ENCODE measurements at places on chromosomes 3 and 15. TPM values are rescaled to one million over a fixed set of nuclear protein-coding genes. Genes with fewer than 3 reads are reported as not detected.

Gene CYP11A1
- 0.87 TPM for total RNA-seq

Gene GOLGA8S
- not detected for total RNA-seq

Gene ADPGK
- 67.7 TPM for total RNA-seq

Gene KIF9
- total RNA-seq = 28.4 TPM

Gene TMCO5A
- total RNA-seq = not detected

Gene CLDN1
- total RNA-seq = 0.37 TPM

DNA sequence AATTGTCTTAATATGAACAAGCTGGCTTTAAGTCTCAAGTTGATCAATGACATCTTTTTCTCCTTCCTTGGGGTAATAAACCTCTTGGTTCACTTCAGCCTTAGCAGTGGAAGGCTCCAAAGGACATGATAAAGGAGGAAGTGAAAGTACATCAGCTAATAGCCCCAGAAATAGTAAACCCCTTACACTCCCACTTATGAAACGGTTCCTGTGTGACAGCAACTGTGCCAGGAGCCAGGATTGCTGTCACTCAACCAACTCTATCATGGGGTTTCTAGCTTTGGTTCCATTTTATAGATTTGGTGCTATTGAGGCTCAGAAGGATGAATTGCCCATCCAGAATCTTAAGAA is 216.7 kb downstream of the ABHD5 start:
- no peak for DNase-seq

- no peak for DNase-seq
Observed at GRCh38 chr3:13594146-13594545, 45.2 kb downstream of the FBLN2 start.

DNA sequence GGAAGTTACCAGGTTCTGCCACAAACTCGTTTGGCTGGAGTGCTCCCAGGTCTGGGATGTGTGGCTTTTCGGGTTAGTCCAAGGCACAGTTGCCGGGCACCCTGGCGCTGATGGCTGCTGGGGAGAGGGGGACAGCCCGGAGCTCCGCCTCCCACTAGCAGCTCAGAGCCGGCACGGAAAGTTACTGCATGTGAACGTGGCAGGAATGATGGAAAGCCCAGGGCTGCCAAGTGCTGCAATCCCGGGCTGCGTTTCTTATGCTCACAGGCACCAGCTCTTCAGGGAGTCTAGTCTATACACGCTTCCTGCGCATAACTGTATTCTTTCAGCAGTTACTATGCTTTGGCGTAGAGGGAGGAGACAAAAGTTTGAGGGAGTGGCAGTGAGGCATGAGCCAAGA is 141.8 kb upstream of the ICE2 start:
- no peak for DNase-seq

- DNase-seq = no peak
Observed at GRCh38 chr15:31407851-31408250, 81.2 kb downstream of the KLF13 start.

- DNase-seq = no peak
Observed at GRCh38 chr3:41029356-41029755, 169.9 kb upstream of the CTNNB1 start.

- no peak for DNase-seq
Observed at GRCh38 chr3:12831301-12831866, 10.0 kb downstream of the RPL32 start.

DNA sequence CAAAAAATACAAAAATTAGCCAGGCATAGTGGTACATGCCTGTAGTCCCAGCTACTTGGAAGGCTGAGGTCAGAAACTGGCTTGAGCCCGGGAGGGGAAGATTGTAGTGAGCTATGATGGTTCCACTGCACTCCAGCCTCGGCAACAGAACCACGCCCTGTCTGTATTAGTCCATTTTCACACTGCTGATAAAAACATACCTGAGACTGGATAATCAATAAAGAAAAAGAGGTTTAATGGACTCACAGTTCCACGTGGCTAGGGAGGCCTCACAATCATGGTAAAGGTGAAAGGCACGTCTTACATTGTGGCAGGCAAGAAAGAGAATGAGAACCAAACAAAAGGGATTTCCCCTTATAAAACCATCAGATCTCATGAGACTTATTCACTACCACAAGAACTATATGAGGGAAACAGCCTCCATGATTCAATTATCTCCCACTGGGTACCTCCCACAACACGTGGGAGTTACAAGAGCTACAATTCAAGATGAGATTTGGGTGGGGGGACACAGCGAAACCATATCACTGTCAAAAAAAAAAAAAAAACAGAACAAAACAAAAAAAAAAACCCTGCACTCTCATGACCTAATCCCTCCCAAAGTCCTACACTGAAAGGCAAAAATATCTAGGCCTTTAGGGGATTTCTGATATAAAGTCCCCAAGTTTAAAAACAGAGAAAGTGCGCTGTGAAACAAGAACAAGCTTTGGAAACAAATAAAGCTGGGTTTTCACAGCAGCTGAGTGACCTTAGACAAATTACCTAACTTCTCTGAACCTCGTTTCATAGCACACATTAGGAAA is 224.7 kb downstream of the IGSF11 start:
- DNase-seq = no peak

- no peak for DNase-seq
Observed at GRCh38 chr3:168285506-168285905, 189.8 kb upstream of the GOLIM4 start.

GRCh38 chr15:49750553-49750952 is 129.7 kb downstream of the DTWD1 start:
- DNase-seq = no peak

DNA sequence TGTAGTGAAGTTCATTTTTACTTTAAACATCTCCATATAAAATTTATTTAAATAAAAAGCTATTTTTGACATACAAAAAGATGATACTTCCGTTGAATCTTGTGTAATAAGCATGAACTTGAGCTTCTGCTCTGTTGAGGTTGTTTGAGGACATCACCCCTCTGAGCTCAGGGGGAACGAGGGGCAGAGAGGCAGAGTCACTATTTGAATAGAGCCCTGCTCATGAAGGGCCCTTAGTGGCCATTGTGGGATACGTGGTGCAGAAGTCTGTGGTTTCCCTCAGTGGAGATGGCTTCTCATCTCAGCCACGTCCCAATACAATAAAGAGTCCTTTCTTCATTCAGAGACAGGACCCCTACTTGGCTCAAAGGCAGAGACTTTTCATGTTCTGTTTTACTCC is 10.6 kb downstream of the CEMIP start:
- DNase-seq = no peak

GRCh38 chr3:90062016-90062415 is 954.6 kb downstream of the EPHA3 start:
- DNase-seq = peak; percentile 62

DNA sequence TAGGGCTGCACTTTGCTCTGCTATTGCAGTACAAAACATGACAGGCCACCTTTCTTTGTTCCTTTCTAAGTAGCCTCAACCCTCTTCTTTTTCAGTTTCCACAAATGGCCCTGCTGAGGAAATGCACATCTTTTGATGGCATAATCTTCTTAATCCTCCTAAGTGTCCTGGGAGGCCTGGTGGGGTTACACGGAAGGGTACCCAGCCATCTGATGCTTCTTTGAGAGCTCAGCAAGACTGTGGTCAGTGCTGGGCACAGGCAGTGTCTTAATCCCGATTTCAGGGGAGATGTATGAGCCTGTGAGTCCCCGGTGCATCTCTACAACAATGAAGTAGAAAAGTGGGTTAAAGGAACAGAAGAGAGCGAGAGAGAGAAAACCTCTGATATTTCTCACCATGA is 404.8 kb downstream of the GRM7 start:
- DNase-seq = no peak

- DNase-seq = no peak
Observed at GRCh38 chr15:73341886-73342600, 26.7 kb downstream of the HCN4 start.

DNA sequence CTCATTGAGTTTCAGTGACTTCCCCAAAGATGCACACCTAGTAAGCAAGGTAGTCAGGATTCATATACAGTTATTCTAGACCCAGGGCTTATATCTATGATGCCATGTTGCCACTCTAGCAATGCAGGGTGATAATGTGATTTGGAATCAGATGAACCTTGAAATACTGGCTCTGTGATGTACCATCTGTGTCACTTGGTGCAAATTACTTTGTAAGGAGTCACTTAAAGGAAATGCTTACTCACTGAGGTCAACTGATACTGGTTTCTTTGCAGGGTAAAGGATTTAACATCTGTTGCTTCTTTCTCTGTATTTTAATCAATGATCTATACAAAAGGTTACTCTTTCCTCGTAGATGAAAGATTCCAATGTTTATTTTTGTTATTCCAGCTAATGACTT is 10.8 kb downstream of the ASB14 start:
- peak; percentile 69 for DNase-seq

- DNase-seq = no peak
Observed at GRCh38 chr3:169071003-169071402, 592.5 kb downstream of the MECOM start.

All from HT1080 (cell line).